ENCODE measurements at places on chromosomes 16 and 17.

- DNase-seq: no peak
Measured at GRCh38 chr17:4986403-4986802, 1.1 kb downstream of the CAMTA2 start.

DNA sequence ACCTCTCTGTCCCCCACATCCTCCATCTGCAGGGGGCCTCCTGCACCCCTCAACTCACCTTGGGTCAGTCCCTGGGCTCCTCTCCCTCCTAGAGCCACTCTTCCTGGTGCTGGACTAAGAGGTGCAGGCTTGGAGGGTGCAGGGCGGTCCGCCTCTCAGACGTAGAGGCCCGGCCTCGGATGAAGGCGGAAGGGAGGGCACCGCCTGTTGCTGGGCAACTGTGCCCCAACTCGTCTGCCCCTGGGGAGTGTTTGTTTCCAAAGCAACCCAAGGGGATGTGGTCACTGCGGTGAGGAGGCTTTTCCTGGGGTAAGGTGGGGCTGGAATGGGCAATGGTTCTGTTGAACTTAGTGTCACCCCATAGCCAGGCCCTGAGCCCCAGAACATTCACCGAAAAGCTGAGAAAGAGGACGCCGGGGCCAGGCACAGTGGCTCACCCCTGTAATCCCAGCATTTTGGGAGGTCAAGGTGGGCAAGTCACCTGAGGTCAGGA is at the start of gene C16orf54:
C16orf54 (minus strand) TSS at position 138 of the 493 bp plus-strand sequence. CDS start 1,039 bp downstream, outside the sequence.
- DNase-seq: no peak

- DNase-seq: no peak
Measured at GRCh38 chr16:75109732-75110243, 6.8 kb downstream of the LDHD start.

GRCh38 chr17:42566215-42566882 is 551 bp upstream of the MLX start:
- no peak for DNase-seq

- DNase-seq: no peak
Measured at GRCh38 chr16:72837846-72838585, 209.9 kb downstream of the ZFHX3 start.

- DNase-seq: no peak
Measured at GRCh38 chr17:31320791-31321190, 631 bp downstream of the EVI2A start.

- DNase-seq: no peak
Measured at GRCh38 chr16:9053006-9053601, 38.3 kb upstream of the HAPSTR1 start.

DNA sequence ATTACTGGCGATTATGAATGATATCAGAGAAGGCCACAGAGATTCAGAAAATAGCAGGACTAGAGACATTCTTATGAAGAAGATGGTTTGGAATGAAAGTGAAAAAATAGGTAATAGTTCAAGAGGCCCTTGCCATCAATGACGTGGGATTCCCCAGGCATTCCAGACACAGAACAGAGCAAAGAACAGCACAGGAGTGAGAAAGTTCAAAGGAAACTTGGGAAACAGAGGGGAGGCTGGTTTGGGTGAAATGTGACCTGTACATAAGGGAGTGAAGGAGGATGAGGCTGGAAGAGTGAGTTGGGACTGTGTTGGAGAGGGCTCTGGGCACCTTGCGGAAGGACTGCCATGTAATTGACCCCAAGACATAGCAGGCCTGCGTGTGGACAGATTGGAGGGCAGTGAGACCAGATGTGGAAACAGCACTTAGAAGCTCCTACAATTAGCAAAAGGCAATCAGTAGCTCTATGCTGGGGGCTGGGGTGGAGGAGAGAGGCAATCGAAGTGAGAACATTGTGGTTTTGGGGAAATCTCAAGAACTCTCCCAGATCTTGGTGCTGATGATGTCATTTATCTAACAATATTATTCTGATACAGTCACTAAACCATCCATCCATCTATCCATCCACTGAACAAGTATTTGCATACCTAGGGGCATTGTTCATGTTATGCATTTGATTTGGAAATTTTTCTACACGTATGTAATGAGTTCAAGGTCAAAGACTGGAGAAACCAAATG is 365.3 kb upstream of the ZFHX3 start:
- no peak for DNase-seq

- DNase-seq: no peak
Measured at GRCh38 chr17:8841844-8842243, 25.6 kb downstream of the PIK3R6 start.

Data from omental fat pad (tissue), 4 donors.